Right lung (tissue), 10 donors: ENCODE measurements at places on chromosomes 6 and 20. TPM values are rescaled to one million over a fixed set of nuclear protein-coding genes. Genes with fewer than 3 reads are reported as not detected.

DNA sequence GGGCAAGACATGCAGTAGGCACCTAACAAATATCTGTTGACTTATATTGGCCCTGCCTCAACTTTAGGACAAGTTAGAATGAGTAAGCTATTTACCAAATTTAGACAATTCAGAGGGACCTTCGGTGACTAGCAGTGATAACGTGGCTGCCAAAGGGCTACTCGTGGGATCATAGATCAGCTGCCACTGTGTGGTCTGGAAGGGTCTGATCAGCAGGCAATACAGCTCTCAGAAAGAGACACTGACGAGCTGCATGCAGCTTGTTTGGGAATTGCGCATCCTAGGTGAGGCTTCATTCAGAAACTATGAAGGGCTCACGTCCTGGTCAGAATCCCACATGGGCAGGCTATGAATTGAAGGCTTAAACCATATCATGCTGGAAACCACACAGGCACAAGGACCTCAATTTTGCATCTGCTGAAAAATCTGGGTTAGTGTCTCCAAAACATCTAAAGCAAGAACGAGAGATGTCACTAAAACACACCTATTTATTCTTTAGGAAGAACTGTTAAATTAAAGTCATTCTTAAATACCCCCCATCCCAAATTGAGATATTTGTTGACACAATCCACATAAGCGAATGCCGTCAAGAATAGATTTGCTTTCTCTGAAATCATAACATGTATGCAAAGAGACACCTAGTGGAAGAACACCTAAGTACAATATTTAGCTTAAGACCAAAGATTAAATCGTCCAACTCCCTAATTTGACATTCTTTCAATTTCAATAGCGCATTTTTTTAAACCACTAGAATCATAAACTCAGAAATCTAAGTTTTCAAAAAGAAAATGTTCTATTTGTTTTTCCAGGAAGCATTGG is 79.6 kb downstream of the IPCEF1 start:
- no peak for DNase-seq

DNA sequence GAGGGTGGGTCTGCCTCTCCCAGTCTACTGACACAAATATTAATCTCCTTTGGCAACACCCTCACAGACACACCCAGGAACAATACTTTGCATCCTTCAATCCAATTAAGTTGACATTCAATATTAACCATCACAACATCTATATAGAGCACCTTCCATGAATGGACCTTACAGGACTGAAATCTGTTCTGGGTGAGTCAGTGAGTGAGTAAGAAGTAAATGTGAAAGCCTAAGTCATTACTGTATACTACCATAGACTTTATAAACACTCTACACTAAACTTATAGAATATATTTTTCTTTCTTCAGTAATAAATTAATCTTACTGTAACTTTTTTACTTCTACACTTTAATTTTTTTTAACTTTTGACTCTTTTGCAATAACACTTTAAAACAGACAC is 993.8 kb upstream of the MAP3K7 start:
- DNase-seq: no peak

DNA sequence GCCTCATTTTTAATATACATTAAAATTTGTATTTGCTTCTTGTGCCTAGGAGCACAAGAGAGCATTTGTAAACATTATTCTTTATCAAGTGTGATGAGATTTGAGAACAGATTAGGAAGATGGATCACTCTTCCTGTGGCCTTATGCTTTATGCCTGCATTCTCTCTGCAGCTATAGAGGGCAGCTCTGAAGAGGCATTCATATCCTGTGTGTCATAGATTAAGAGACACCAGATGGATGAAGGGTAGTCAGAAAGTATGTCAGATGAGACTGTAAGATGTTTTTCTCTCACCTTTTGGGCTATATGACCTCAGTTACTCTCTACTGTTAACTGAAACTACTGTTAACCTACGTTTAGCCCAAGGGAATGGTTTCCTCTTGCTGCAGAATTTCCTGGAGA is 61.4 kb downstream of the DNAH8 start:
- no peak for DNase-seq

The PRKN gene
- polyA plus RNA-seq: 2.4 TPM

The ZNF165 gene
- 3.2 TPM for polyA plus RNA-seq
